ENCODE measurements at places on chromosomes 16 and 17. TPM values are rescaled to one million over a fixed set of nuclear protein-coding genes. Genes with fewer than 3 reads are reported as not detected.

Gene ABI3
- not detected for total RNA-seq

Gene RRAD
- total RNA-seq = 39.4 TPM

Gene CIBAR2
- not detected for total RNA-seq

Gene SMTNL2
- 0.50 TPM for total RNA-seq
